ENCODE measurements at places on chromosomes 3 and 15.

DNA sequence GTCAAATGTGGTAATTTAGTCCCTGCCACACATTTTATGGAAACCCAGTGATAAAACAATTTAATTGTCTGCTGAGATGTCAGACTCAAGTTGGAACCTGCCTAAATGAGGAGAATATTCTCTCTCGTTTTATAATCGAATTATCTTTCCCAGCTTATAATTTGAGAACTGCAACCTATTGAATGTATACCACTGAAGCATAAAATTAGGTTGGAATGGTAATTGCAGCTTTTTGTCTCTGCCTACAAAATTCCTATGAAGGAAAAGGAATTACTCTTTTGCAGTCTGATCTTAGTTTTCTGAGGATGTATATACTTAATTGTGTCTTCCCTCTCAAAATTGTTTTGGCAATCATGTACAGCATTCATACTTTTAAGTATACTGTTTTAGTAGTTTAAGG is 28.9 kb downstream of the RAD51 start:
- no peak for DNase-seq

- DNase-seq = no peak
Observed at GRCh38 chr15:78341057-78341987, 1.2 kb downstream of the CRABP1 start.

DNA sequence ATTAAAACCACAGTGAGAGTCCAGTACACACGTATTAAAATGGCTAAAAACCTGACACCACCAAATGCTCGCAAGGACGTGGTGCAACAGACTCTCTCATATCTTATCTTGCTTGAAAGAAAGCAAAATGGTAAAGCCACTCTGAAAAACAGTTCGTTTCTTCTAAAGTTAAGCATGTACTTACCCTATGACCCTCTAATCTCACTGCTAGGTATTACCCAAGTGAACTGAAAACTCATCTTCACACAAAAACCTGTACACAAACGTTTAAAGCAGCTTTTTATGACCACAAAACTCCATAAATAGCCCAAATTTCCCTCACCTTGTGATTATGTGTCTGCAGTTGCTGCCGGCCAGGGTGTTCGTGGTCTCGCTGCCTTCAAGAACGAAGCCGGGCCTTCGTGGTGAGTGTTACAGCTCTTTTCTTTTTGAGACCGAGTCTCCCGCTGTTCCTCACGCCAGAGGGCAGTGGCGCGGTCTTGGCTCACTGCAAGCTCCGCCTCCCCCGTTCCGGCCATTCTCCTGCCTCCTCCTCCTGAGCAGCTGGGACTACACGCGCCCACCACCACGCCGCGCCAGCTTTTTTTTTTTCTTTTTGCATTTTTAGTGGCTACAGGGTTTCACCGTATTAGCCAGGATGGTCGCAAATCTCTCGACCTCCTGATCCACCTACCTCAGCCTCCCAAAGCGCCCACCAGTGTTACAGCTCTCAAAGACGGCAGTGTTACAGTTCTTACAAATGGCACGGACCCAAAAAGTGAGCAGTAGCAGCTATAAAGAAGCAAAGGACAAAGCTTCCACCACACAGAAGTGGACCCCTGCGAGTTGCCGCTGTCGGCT is 165.4 kb downstream of the TJP1 start:
- DNase-seq = no peak

GRCh38 chr15:28269097-28269496 is 52.9 kb downstream of the HERC2 start:
- no peak for DNase-seq

DNA sequence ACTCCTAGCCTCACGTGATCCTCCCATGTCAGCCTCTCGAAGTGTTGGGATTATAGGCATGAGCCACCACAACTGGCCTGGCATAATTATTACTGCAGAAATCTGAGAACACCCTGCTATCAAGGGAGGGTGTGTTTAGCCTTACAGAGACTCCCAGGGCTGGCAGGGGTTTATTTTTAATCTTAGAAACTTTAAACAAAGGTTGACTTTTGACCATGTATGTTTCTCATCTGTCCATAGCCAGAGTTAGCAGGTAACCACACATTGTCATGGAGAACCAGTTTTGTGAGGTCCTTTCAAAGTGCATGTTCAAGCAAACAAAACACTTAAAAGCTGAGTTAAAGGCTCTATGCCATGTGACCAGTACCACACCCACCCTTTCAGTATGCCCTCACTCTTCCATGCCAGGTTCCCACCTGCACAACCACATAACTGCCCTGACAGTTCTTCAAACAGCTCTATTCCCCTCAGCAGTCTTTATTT is 11.1 kb downstream of the SIAH2 start:
- DNase-seq = no peak

- no peak for DNase-seq
Observed at GRCh38 chr15:52734329-52734728, 55.1 kb upstream of the ATOSA start.

GRCh38 chr3:51621091-51621892 is 49.8 kb upstream of the TEX264 start:
- no peak for DNase-seq

- no peak for DNase-seq
Observed at GRCh38 chr3:196117809-196118208, 35.9 kb upstream of the TFRC start.

Data from brain microvascular endothelial cell (primary cell).